Fibroblast of pulmonary artery (primary cell): ENCODE measurements at places on chromosomes 12 and 14.

- no peak for DNase-seq
Observed at GRCh38 chr12:22299294-22299912, 35.1 kb downstream of the ST8SIA1 start.

DNA sequence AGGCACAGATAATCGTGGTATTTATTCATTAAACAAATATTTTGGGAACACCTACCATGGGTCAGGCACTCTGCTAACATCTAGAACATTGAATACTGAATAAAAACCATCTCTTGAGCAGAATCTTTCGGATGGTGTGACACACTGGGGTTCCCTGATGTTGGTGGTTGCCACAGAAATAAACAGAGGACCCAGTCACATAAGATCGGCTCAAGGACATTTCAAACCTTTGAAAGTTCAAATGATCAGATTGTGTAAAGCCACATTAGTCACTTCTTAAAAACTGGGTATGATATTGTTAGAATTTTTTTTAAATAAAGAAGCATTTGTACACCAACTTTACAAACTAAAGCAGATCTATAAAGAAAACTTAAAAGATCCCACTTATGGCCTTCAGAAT, 39.0 kb downstream of the NR1H4 start:
- no peak for DNase-seq

DNA sequence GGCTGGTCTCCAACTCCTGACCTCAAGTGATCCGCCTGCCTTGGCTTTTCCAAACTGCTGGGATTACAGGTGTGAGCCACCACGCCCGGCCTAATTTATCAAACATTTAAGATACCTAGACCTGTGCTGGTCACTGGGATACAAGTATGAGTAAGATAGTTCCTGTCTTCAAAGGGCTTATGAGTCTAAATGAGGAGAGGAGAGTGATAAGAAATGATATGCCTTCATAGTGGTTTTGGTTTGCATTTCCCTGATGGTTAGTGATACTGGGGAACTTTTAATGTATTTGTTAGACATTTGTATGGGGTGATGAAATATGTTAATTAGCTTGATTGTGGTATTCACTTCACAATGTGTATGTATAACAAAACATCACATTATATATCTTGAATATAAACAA, 21.2 kb downstream of the TMED10 start:
- no peak for DNase-seq

GRCh38 chr14:34710744-34711143, 3.6 kb downstream of the CFL2 start:
- DNase-seq = peak; percentile 36

DNA sequence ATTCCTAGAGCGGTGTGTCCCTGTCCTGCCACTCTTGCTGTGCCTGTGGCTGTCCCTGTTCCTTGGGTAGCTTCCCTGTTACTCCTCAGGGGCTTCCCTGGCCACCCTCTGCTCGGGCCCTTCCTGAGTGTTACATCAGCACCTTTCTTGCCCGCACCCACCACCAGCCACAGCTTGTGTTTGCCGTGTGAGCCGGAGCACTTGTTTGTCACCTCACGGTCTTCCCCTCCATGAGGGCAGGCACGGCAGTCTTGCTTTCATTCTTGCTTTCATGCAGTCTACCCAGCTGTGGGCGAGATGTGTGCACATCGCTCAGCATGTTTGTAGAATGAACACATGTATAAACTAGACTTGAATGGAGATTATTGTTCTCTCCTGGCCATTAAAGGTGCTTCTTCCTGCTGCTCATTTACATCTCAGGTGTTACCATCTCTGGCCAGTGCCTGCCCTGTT, 42.0 kb downstream of the TRAF3 start:
- no peak for DNase-seq

GRCh38 chr12:130555221-130555620, 160.9 kb downstream of the RIMBP2 start:
- DNase-seq = no peak

- DNase-seq = no peak
Observed at GRCh38 chr12:119301379-119301778, 33.1 kb upstream of the CCDC60 start.

- DNase-seq = no peak
Observed at GRCh38 chr12:130424858-130425697, 87.4 kb downstream of the PIWIL1 start.

- no peak for DNase-seq
Observed at GRCh38 chr14:59344016-59344415, 121.2 kb downstream of the GPR135 start.

DNA sequence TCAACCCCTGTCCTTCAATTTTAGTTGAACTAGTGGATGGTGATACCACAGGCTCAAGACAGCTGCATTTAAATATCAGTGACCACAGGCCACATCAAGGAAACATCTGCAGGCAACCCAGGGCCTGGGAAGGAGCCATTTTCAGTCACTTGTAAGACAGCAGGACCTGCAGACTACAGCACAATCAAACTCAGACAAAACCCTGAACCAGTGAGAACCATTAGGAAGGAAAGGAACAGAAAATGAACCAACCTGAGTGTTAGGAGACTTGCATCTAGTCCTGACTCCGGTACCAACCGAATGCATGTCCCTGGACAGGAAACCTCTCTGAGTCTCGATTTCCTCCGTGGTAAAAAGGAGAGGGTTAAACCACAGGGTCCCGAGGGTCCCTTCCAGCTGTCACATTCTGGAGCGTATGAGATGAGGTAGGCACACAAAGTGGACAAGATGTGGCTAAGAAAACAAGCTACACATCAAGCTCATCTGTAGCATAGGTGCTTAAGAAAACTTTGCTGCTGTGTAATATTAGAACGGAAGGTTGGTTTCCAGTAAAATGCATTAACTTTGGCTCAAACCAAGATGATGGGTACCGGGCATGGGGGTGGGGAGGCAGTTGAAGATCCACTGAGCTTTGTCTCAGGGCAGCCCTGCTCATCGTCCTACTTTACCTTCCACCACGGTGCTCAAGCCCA, 1.6 kb upstream of the CDKN1B start:
- DNase-seq = no peak

DNA sequence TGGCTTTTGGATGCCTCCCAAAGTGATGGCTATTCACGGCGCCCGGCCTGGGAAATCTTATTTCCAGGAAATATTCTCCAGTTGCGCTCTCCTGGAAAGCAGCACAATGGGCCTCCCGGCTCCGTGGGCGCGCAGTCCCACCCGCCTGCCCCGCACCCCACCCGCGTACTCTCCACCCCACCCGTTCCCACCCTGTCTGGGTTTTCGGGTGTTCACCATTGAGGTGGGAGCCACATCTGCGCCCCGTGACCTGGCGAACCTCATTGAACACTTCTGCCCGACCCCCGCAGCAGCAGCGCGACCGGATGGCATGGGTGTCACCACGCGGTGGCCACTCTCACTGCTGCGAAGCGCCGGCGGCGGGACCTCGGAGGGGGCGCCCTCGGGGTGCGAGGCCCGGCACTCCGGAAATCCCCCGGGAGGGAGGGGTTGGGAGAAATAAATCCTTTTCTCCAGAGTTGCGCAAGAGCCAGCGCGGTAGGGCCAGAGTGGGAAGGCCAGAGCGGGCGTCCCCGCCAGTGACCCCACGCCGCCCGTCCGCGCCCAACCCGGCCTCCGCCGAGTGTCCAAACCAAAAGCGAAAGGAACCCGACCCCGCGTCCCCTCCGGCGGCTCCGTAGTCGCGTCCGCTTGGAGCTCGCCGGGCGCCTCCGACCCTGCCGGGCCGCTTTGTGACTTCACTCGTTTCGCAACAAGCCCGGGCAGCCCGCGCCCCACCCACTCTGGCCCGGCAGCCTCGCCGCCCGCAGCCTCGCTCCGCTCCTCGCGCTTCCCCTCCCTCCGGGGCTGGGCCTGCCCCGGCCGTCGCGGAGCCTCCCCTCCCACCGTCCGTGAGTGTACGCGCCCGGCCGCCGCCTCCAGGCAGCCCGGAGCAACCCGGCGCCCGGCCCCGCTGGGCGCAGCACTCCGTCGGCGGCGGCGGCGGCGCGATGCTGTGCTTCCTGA, at the start of gene DRAM1:
DRAM1 (plus strand) TSS at position 720 of the 945 bp plus-strand sequence; CDS start at position 930, 210 bp downstream.
- DNase-seq = peak; percentile 93

DNA sequence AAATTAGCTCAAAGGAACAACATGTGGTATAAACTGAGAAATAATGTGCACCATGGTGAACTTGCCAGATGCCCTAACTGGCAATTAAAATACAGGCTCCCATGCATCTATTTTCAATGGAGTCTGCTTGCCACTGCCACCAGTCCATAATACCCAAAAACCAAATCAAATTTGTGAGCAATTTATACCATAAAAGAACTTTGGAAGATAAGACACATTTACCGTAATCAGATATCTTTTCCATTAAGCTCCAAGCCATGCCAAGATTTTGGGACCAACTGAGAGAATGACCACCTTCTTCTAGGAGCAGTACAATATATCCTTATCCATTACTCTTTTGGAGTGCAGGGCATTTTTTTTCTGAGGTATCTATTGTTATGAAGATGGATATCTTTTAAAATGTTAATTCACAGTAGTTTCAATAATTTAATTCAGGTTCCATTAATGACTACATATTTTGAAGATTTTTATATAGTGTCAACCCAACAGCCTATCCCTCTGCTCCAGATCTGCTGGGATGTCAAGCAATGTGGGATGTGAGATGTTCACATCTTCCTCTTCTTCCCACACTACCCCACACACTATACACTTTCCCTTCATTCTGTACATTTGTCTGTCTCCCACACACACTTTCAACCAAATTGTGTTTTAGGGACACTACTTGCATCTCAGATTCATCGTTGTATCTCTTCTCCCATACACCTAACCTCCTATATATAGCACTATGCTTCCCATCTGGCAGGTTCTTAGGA, 53.3 kb downstream of the KIF21A start:
- no peak for DNase-seq

GRCh38 chr12:93612776-93613175, 40.3 kb downstream of the SOCS2 start:
- no peak for DNase-seq

GRCh38 chr12:130433834-130434233, 96.1 kb downstream of the PIWIL1 start:
- no peak for DNase-seq

- no peak for DNase-seq
Observed at GRCh38 chr14:26400373-26400772, 197.5 kb downstream of the NOVA1 start.

DNA sequence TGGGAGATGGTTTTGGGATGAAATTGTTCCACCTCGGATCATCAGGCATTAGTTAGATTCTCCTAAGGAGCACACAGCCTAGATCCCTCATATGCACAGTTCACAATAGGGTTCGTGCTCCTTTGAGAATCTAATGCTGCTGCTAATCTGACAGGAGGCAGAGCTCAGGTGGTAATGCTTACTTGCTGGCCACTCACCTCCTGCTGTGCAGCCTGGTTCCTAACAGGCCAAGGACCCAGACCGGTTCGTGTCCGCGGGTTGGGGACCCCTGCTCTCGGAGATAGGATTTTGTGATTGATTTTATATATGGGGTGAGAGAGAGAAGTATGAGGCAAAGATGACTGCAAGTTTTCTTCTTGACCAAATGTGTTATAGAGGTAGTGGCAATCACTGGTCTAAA, 57.5 kb downstream of the CCDC91 start:
- no peak for DNase-seq

GRCh38 chr12:47382305-47382704, 302.5 kb upstream of the AMIGO2 start:
- DNase-seq = no peak

GRCh38 chr12:96241431-96241830, 47.3 kb downstream of the ELK3 start:
- DNase-seq = no peak

GRCh38 chr14:104800771-104801519, at the start of gene ZBTB42:
ZBTB42 (plus strand) TSS chr14:104801101; CDS start chr14:104801198, 97 bp downstream.
- DNase-seq = peak; percentile 48

- no peak for DNase-seq
Observed at GRCh38 chr12:65152012-65152411, 17.4 kb upstream of the LEMD3 start.

DNA sequence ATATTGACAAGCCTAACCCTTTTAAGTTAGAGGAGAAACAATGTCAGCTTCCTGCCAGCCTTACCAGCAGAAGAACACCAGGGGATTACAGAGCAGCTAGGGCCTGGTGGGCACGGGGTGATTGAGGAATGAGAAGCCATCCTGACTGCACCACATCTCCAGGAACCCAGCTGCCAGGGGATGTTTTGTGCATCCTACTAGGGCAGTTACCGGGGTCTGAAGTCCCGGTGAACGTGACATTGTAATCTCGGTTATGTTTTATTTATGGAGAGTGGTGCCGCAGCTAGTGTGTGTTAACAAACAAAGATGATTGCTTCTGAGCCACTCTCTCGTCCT, 115.9 kb downstream of the BCL11B start:
- no peak for DNase-seq

DNA sequence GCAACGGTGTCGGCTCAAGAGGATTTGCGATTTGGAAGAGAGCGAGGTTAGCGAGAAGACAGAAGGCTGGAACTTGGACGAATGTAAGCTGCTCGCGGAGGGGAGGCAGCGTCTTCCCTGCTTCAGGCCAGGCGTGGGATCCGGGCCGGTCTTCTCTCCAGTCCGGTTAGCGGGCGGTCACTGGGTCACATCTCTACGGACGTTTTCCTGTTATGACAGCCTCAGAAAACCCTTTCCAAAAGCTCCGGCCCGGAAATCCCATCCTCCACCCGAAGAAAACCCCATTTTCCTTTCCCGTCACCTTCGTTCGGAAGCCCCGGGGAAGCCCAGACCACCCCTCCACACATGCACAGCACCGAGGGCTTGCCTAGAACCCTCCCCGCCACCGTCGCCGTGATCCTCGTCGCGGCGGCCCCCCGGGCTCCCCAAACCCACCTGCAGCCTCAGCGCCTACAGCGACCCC, 268 bp downstream of the NDUFB1 start:
- DNase-seq = peak; percentile 49

DNA sequence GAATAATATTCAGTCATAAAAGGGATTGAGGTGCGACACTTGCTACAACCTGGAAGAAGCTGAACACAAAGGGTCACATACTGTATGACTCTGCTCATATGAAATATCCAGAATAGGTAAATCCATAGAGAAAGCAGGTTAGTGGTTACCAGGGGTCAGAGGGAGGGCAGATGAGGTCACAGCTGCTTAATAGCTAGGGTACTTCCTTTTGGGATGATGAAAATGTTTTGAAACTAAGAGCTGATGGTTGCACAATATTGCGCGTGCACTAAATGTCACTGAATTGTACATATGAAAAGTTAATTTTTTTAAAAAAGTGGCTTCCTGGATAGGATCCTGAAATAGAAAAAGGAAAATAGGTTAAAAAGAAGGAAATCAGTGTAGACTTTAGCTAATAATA, 23.8 kb downstream of the NEUROD4 start:
- no peak for DNase-seq

DNA sequence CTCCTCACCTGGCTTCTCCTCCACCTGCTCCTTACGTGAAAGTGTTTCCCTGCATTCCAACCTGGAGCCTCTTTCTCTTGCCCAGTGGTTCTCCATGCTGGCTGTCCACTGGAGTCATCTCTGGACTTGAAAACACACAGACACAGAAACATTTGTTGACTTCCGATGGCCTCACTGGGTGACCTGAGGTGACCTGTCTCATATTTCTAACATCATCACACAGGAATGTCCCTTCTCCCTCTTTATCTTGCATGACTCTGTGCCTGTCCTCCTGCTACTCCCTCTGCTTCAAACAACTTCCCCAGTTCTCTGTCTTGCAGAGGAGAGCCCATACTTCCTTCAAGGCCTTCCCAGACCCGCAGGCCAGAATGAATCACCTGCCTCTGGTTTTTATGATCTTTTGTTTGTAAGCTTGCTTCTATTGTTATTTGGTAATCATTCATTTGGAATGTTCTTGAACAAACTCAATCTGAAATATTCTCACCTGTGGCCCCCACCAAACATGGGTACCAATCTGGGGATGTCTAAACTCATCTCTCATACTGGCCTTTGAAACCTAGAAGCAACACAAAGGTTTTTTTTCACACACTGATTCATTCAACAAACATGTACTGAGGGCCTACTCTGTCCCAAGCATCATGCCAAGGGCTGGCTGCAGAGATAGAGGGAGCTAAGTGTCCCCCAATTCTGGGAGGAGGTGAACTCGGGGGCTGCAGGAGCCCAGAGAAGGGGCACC, 9.7 kb upstream of the RIN3 start:
- DNase-seq = peak; percentile 57
